Ovary (tissue), 10 donors: ENCODE measurements at places on chromosomes 6 and 20. TPM values are rescaled to one million over a fixed set of nuclear protein-coding genes. Genes with fewer than 3 reads are reported as not detected.

The E2F1 gene
- total RNA-seq: 7.6 TPM

The COL21A1 gene
- 3.4 TPM for total RNA-seq

The CLPSL2 gene
- not detected for total RNA-seq

The OR2J3 gene
- total RNA-seq: not detected

The EYA2 gene
- 1.7 TPM for total RNA-seq

The FLRT3 gene
- total RNA-seq: 7.4 TPM

DNA sequence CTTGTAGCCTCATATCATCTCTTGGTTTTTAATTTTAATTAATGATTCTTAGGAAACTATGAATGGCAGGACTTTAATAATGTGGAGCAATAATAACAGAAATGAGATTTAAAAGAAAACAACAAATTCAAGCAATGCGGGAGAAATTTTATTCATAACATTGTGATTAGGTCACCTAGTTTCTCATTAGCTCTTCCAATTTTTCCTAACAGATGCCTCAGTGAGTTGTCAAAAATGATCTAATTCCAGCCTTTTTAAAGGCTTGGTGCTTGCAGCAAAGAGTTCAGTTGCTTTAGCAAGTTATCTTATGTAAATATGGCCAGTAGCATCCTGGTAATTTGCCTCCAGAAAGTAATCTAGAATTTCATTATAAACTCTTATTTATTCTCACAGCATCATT lies 20.4 kb downstream of the PDE7B start:
- DNase-seq: no peak

DNA sequence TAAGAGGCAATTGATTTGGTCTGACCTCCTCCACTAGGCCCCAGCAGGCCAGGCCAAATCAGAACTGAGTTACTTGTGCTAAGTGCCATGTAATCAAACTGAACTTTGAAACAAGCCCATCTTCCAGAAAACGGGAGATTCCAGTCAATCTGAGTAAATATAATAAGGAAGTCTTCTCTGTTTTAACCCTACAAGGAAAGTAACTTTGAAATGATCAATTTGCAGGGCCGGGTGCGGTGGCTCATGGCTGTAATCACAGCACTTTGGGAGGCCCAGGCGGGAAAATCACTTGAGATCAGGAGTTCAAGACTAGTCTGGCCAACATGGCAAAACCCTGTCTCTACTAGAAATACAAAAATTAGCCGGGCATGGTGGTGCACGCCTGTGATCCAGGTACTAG lies 2.0 kb upstream of the SHLD1 start:
- no peak for DNase-seq

DNA sequence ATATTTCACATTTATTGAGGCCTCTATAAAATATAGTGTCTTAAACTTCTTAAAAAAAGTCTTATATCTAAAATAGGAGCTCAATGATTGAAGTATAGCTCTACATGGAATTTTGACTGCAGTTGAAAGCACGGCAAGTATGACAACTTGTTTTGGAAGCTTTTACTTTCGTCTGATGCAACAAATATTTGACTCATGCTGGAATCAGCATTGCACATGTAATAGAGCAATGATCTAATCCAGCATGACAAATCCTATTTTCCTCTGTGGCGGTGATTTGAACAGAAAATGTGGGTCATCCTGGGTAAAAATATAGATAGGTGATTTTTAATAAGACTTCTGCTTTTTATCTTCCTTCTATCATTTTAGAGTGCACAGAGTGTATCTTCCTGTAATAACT lies 111.6 kb downstream of the TINAG start:
- DNase-seq: no peak

GRCh38 chr6:24876499-24877465 lies 59.0 kb downstream of the RIPOR2 start:
- no peak for DNase-seq

- DNase-seq: no peak
These were observed 16.3 kb downstream of the IRAK1BP1 start for GRCh38 chr6:78883651-78884050.

DNA sequence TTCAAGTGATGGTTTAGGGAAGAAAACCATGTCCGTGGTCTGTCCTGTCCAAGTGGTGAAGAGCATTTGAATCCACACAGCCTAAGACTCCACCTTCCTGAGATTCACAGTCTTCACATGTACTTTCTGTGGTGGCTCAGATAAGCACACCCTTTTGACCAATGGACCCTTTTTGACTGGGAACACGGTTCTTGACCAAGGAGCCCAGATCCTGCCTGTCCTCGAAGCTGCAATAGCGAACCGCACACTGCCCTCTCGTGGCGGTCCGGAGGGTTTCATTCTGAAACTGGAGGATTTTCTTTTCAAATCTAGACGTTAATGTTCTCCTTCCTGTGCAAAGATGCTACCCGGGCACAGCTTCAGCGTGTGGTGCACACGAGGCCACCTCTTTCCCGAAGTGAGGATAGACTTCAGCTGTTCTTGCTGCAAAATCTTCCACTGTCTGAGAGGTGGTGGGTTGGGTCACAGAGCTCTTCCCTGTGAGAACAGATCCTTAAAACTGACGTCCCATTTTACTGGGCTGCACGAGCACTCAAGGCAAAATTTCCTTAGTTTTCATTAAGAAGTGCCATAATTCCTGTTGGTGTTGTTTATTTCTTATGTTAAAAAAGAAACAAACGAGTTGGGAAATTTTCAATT lies 90.5 kb downstream of the SYNJ2 start:
- peak; percentile 83 for DNase-seq

- no peak for DNase-seq
These were observed 85.3 kb downstream of the DLGAP4 start for GRCh38 chr20:36391456-36391855.

DNA sequence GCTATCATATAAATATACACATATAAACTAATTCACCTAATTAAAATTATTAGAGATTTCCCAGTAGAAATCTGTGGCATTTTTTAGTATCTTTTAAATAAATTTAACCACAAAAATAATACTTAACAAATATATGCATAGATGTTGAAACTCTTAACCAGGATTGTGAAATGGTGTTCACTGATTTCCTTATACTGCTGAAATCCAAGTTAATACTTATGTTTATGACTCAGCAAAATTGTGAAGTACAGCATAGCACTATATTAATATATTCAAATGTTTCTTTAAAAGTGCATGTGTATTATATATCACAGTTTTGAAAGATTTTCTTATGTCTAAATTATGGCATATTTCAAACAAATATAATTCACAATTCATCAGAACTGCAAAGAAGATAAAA lies 328.2 kb upstream of the MANEA start:
- DNase-seq: no peak

DNA sequence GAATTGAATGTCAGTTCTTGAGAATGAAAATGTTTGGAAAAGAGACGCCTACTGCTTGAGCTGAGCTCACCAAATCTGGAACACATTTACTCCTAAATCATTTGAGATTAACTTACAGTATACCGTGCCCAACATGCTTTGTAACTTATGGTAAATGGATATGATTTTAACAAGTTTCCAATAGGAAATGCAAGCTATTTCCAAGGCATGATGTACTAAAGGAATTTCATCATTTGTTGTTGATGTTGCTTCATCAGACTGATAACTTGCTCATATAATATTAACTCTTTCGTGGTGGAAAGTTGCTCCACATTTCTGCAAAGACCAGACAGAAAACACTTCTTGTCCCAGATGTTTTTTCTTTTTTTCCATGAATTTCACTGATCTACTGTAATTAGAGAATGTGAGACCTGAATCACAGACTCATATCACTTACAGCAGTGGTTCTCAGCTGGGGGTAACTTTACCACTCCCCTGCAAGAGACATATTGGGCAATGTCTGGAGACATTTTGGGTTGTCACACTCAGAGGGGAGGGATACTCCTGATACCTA lies 116.6 kb upstream of the TRAF3IP2 start:
- DNase-seq: no peak

DNA sequence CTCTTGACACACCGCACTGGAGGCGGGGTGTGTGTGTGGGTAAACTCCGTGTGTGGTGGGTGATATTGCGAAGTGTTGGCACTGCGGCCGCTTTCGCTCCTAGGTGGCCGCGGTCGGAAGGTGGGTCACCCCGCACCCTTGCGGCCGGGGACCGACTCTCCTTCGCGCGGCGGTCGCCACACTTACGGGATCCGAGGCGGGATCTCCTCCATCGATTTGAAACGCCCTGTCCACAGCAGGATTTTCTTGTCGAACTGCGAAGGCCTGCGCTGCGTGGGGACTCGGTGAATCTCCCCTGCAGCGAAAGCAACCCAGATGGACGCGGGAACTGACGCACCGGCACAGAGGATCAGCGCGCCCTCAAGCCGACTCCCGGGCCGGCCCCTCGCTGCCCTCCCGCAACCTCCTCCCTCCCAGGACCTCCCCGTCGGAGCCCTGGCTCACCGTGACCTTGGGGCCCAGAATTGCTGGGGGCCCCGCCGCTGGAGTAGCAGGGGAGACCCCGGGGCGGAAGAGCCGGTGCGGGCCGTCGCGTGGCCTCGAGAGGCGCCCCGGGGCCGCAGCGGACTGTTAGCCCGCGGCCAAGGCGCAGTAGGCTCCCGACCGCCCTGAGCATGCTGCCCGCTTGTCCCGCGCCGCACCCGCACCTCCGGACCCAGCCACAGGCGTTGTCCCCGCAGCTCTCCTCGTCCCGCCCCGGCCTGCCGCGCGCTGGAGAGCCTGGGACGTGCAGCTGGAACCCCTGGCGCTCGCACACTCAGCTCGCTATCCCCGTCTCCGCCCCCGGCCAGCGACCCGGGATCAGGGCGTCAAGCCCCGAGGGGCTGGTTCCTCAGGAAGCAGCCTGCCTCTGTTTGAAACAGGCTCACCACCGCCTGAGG lies at the start of gene FAM162B:
Gene FAM162B, minus strand, starts transcription at position 759 of the 881 bp plus-strand sequence. Its CDS starts 143 bp downstream, at position 616.
- DNase-seq: peak; percentile 25

GRCh38 chr6:158793432-158793831 lies 25.7 kb downstream of the EZR start:
- DNase-seq: no peak

DNA sequence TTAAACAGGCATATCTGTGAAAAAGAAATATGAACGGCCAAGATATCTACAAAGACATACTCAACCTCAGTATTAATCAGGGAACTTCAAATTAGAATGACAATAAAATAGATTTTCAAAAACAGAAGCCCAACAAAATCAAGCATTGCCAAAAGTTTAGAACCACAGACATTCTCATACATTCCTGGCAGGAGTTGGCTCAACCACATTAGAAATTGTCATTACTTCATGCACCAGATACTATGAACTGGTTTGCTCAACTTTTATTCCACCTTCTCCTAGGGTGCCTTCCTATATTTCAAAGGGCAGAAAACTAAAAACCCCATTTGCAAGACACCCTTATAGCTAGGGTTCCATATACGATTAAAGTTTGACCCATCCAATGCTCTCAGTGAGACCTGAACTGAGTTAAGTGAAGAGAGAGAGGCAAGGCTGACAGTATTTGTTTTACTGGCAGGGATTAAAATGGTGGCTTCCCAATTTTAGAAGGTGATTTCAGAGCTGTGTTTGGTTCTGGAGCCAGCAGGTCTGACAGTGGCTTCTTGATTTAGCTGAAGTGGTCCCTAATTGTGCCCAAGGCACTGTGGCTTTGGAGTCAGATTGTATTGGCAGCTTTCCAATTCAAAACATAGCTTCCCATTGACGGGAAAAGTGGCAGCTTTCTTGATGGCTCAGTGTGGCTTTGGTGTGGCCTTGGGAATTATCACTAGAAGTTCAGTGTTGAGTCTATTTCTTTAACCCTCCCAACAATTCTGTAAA lies 77.1 kb upstream of the CDYL start:
- DNase-seq: no peak

DNA sequence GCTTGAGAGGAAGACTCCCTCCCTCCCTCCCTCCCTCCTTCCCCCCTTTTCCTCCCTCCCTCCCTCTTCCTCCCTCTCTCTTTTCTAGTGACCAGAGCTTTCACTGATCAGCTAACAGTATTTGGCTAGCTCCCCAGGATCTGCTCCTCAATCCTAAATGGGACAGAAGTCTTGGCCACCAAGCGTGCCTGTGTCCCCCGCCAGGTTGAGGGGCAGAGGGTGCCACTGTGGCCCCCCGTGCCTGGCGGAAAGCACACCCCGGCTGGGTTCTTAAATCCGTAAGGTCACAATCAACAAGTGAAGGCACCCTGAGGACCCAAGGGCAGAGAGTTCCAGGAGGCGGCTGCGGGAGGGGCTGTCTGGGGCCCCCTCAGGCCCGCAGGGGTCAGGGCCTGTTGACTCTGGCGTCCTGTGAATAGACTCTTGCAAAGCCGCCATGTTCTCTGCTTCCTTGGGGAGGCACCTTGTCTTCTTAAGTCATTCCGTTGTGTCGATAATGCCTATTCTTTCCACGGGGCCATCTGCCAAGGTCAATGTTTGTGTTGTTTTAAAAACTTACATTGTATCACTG lies 38.9 kb upstream of the STX16 start:
- no peak for DNase-seq

DNA sequence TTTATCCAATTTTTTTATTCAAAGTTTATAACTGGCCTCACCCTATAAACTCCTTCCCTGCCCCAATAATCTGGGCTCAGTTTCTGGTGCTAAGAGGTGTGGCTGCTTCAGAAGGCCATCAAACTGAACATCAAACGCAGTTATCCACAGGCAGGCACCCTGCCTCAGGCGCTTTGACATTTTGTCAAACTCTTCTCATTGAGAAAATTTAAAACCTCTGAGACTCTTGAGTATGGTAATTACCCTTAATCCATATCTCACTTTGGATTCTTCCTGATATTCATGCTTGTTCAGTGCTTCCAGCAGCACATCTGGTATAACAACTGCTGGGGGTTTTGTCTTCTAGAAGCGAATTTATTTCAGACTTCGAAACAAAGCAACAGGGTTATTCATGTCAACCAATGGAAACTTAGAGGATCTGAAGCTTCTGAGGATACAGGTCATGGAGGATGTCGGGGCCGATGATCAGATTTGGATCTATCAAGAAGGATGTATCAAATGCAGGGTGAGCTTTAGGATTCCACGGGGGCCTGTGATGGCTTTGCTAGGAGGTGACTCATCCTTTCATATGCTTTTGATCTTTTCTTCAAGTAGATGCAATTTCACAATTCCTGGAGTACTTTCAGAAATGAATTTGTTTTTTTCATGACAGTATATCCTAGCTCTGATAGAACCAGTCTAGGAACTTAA lies 68.2 kb downstream of the RTN4IP1 start:
- DNase-seq: no peak

GRCh38 chr6:1884313-1884712 lies 274.6 kb downstream of the FOXC1 start:
- no peak for DNase-seq

- DNase-seq: no peak
These were observed 204.5 kb downstream of the ZDHHC14 start for GRCh38 chr6:157585274-157586087.

- no peak for DNase-seq
These were observed 41.2 kb upstream of the CDH4 start for GRCh38 chr20:61210862-61211261.

DNA sequence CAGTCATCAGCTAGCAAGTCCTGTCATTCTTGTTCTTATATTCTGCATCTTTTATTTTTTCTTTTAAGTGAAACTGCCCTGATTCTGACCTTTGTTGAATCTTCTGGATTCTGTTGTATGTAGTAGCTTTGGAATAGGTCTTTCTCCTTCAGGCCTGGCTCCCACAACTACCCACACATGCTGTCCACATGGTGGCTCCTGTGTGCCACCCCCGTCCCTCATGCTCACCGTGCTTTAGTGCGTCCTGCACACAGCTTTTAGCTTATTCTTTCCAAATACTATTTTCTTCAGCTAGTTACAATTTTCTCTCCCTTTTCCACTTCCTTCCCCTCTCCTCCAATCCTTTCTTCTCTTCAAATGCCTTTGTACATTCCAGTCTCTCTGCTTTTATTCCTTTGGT lies 61.8 kb downstream of the CTNNBL1 start:
- DNase-seq: no peak
